ENCODE measurements at places on chromosomes 7 and 10.

- no peak for DNase-seq
These were observed 14.0 kb upstream of the ITGB8 start for GRCh38 chr7:20316706-20317105.

DNA sequence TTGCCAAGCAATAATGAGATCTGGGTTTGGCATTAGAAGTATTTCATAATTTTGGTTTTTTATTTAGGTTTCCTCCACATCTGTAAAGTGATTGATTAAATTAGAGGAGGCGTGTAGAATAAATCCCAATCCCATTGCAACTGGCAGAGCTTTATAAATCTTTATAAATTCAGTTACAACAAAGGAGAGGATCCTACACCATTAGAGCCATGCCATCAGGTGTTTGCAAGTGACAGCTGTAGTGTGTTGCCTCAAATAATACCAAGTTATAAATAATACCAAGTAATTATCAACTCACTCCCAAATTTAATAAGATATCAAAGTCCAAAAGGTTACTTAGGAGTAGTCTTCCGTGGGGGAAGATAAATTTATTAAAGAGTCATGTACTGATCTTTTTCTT is 62.2 kb downstream of the PODXL start:
- no peak for DNase-seq

- DNase-seq, result no peak
These were observed 30.6 kb downstream of the TSPAN14 start for GRCh38 chr10:80484676-80485075.

GRCh38 chr7:47614450-47614849 is 32.5 kb upstream of the TNS3 start:
- DNase-seq, result no peak

GRCh38 chr7:80324032-80324431 is 187.8 kb downstream of the GNAT3 start:
- DNase-seq, result no peak

GRCh38 chr10:31118556-31118955 is 86.9 kb upstream of the ZNF438 start:
- DNase-seq, result no peak

GRCh38 chr10:50369931-50370330 is 118.6 kb upstream of the ASAH2 start:
- no peak for DNase-seq

DNA sequence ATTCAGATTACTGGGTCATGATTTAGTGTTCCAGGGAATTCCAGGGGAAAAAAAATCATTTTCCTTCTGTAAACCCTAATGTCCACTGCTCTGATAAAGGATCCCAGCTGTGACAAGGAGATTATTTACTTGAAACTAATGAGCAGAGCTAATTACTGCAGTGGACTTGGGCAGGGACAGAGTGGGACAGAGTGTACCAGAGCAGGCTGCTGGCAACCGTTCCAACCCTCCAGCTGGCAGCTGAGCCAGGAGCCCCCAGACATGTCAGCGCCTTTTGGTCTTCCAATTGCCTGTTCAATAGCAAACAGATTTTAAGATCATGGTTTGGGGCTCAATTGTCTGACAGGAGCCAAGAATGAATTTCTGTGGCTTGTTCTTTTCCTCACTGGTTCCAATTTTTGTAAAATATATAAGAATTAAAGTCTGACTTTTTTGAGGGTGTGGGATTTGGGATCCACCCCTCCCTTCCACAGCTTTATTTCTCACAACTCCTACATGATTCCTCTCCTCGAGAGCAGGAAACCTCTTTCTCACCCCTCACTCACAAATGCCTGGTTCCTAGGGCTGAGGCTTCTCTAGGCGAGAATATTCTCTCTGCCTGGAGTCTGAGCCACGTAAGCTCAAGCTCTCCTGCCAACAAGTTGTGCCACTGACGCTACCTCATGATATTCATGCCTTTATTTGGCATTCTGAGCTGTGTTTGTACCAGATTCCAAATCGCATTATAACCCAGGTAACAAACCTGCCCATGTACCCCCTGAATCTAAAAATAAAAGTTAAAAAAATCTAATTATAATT is 20.6 kb upstream of the FAM180A start:
- DNase-seq, result no peak

- DNase-seq, result no peak
These were observed 110.8 kb upstream of the PTN start for GRCh38 chr7:137454246-137454724.

DNA sequence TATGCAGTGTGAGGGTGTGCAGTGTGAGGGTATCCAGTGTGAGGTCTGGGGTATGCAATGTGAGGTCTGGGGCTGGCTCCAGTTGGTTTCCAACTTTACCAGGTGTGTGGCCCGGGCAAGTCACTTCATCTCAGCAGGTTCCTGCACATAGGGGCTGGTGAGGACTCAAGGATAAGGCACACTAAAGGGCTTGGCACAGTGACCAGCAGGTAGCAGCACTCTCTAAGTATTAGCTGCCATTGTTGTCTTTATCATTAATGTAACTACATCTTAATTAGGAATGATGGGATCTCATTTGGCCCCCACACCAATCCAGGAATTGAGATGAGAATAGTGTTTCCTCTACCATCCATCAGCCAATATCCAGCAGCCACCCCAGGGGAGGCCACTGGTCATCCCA is 117.3 kb downstream of the KCNMA1 start:
- no peak for DNase-seq

GRCh38 chr7:102122026-102122425 is 164.6 kb upstream of the SH2B2 start:
- no peak for DNase-seq

GRCh38 chr10:29949411-29950011 is 109.9 kb downstream of the JCAD start:
- DNase-seq, result no peak

GRCh38 chr10:103663802-103664201 is 170.3 kb downstream of the NEURL1 start:
- no peak for DNase-seq

GRCh38 chr10:79149662-79150443 is 81.1 kb downstream of the ZMIZ1 start:
- DNase-seq, result peak; percentile 35

- DNase-seq, result no peak
These were observed 177.2 kb downstream of the FANK1 start for GRCh38 chr10:126073606-126074005.

- DNase-seq, result no peak
These were observed 149.4 kb downstream of the GLI3 start for GRCh38 chr7:42087616-42088015.

- no peak for DNase-seq
These were observed 220.5 kb downstream of the ELFN1 start for GRCh38 chr7:1890289-1891235.

- DNase-seq, result no peak
These were observed 82.3 kb downstream of the ADCY1 start for GRCh38 chr7:45656431-45656830.

DNA sequence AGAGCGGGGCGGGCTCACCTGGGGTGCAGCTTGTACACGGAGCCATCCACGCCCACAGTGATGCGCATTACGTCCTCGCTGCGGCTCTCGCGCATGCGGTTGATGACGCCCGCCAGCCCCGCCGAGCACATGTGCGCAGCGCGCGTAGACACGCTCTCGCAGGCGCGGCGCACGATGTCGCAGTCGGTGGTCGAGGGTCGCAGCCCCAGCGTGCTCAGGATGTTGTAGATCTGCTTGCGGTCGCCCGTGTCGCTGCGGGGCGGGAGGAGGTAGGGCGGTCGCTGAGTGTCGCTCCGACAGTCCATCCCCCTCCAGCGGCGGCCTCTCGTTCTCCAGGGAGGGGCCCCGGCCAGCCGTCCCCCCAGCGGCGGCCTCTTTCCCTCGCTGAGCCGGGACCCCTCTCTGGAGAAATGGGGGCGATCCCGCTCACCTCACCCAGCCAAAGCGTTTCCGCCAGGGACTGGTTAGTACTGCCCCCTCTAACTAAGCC is 4.4 kb upstream of the MYL7 start:
- peak; percentile 61 for DNase-seq

- DNase-seq, result no peak
These were observed 75.9 kb upstream of the SP8 start for GRCh38 chr7:20862554-20862953.

GRCh38 chr7:125934539-125934938 is 1004.9 kb upstream of the POT1 start:
- DNase-seq, result no peak

- DNase-seq, result no peak
These were observed 86.5 kb upstream of the GRB10 start for GRCh38 chr7:50869108-50869725.

- DNase-seq, result no peak
These were observed 4.0 kb downstream of the SLC16A12 start for GRCh38 chr10:89531359-89531758.

- DNase-seq, result no peak
These were observed 270.8 kb downstream of the ELFN1 start for GRCh38 chr7:1940863-1941262.

DNA sequence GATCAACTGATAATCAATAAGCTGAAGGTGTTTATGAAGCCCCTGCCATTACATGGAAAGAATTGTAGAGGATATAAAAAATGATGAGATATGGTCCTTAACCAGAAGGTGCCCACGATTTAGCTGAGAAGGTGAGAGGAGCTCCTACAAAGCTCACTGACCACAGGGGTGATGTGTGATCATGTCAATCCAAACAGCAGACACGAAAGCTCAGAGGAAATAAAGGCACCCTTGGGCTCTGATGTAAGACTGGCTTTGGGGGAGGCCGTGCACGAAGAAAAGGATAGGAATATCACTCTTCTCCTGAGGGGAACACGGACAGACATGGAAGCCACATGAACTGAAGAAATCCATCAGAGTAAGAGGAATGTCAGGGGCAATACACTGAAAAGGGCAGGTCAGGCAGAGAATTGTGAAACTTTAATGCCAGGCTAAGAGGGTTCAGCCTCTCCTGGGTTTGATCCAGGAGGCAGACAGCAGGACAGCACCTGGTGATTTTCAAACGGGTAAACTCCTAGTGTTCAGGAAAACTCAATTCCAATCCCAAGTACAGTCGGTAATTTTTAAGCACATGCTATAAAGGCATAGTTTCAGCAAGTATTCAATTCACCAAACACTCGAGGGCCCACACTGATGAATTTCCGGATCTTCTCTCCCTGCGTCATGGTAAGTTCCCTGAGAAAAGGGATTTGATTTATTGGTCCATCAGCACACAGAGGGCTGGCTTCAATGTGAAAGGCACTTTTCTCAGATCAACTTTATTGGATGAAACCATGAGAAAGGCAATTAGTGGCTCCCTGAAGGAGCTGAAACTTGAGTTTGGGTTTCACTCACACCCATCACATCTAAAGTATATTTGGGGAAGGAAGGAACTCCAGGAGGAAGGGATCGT is 163.8 kb downstream of the PRPF18 start:
- DNase-seq, result no peak

- no peak for DNase-seq
These were observed 683 bp upstream of the ANKRD22 start for GRCh38 chr10:88852327-88852726.

DNA sequence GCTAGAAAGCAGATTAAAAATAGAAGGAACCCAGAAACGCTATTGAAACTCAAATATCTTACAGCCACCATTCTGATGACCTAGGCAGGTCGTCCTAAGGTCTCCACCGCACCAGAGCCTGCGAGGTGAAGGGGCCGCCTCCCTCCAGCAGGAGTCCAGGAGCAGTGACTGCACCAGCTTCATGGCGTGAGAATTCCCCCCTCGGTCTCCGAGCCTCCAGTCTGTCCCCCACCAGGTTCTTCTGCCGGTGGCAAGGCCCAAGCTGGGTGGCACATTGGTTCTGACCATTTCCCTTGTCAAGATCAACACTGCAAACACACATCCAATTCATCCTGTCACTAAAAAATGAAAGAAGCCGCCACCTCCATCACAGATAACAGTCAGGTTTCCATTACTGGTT is 98.7 kb downstream of the DIP2C start:
- DNase-seq, result no peak

GRCh38 chr10:18687706-18688105 is 28.5 kb downstream of the ARL5B start:
- DNase-seq, result no peak

- no peak for DNase-seq
These were observed 23.6 kb upstream of the ADCYAP1R1 start for GRCh38 chr7:31028417-31028992.

- no peak for DNase-seq
These were observed 56.1 kb upstream of the PDLIM1 start for GRCh38 chr10:95346715-95347401.

GRCh38 chr10:31961277-31962074 is 32.8 kb upstream of the ARHGAP12 start:
- DNase-seq, result no peak

DNA sequence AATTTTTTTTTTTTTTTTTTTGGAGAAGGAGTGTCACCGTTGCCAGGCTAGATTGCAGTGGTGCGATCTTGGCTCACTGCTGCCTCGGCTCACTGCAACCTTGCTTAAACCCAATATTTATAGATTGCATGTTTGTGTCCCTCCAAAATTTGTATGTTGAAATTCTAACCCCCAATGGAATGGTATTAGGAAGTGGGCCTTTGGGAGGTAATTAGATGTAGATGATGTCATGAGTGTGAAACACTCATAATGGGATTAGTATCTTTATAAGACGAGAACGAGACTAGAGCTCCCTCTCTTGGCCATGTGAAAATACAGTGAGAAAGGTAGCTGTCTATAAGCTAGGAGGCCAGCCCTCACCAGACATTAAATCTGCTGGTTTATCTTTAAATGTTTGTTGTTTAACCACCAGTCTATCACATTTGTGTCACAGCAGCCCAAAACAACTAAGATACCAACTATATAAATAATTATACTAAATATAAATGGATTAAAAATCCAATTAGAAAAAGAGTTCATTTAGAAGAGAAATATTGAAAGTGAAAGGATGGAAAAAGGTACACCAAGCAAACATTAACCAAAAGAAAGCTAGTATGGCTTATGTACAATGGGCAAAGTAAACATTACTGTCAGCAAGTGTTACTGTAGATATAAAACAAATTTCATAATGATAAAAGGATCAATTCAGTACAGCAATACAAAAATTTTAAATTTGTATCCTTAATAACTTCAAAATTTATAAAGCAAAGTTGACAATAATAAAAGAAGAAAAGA is 9.3 kb downstream of the TCAF1 start:
- DNase-seq, result no peak

GRCh38 chr10:106311590-106311989 is 852.9 kb downstream of the SORCS1 start:
- no peak for DNase-seq

GRCh38 chr10:118995739-118996138 is 33.8 kb upstream of the NANOS1 start:
- no peak for DNase-seq

DNA sequence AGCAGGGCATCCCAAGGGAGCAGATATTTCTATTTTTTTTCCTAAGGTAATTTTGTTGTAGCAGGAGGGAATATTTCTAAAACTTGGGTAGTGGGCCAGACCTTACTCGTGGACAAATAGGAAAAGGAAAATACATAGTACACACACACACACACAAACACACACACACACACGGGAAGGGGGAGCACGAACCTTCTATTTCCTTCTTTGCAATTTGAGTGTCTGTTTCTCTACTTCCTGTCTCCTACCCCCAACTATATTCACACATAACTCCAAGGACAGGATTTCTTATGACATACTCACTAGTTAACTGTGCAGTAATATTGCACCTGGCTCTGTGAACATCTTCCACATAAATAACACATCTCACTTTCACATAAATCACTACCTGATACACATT is 4.4 kb downstream of the LDB1 start:
- DNase-seq, result no peak

- no peak for DNase-seq
These were observed 17.0 kb downstream of the KCP start for GRCh38 chr7:128893251-128894100.

GRCh38 chr7:154832557-154833138 is 170.3 kb downstream of the PAXIP1 start:
- no peak for DNase-seq

GRCh38 chr10:129627442-129627841 is 160.4 kb downstream of the MGMT start:
- no peak for DNase-seq
